ENCODE measurements at places on chromosomes 11 and 22.

- DNase-seq = no peak
These were observed 39.5 kb downstream of the XRRA1 start for GRCh38 chr11:74909385-74909784.

- peak; percentile 84 for DNase-seq
These were observed 99.1 kb upstream of the MTNR1B start for GRCh38 chr11:92870196-92870832.

- no peak for DNase-seq
These were observed at the start of gene SCUBE1 for GRCh38 chr22:43343262-43343669. TSS of gene SCUBE1 (minus strand) at chr22:43343372. CDS start at chr22:43343261, 111 bp downstream.

GRCh38 chr11:131867457-131868257 lies 497.2 kb downstream of the NTM start:
- peak; percentile 90 for DNase-seq

DNA sequence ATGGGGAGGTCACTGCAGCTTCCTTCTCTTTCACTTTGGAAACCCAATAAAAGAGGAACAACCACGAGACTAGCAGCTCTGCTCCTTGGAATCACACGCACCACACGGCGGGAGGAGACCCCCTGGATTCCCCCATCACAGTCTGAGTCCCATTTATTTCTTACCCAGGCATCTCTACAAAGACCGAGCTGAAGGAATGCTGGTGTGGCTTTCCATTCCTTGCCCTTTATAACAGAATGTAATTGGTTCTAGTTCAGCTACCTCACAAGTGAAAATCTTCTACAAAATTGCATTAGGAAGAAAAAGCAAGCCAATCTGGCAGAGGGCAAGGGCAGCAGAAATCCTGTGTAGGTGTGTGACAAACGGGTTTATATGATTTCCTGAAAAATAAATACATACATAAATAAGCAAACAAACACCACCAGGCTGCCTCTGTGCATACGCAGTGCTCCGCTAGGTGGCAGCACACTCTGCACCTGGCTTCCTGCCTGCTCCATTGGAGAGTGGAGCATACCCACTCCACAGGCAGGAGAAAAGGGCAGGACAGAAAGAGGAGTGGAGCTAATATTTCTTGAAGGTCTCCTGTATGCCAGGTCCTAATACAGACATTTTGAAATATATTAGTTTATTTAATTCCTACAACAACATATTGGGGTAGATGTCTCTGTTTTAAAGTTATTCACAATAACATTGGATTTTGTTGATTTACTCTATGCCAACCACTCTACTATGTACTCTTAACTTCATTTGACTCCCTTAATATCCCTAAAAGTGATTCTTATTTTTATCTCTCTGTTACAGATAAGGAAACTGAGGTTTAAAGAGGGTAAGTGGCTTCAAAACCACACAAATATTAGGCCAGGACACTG lies 673.1 kb downstream of the KCNA4 start:
- peak; percentile 37 for DNase-seq

- DNase-seq = peak; percentile 35
These were observed 69.8 kb upstream of the TNRC6B start for GRCh38 chr22:40107851-40108378.

DNA sequence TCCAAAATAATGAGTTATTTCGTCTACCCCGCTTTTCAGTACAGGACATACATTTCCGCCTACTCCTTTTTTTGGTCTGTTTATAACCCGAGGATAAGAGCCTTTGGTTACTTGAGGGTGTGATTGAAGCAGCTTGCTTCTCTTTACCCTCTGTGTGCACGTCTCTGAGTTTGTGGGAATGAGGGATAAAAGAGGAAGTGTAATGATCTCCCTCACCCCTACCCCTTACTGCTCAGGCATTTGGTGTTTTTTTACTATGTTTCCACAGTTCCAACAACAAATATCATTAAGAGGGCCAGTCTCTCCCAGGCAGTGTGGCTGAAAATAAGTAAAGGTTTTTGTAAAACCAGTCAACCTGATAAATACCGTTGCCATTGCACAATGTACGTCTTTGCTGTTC lies 83.2 kb upstream of the GAL start:
- DNase-seq = no peak

- DNase-seq = no peak
These were observed at the start of gene DKK3 for GRCh38 chr11:12007769-12008737. TSS of gene DKK3 (minus strand) at chr11:12008626. CDS start at chr11:12008582, 44 bp downstream.

DNA sequence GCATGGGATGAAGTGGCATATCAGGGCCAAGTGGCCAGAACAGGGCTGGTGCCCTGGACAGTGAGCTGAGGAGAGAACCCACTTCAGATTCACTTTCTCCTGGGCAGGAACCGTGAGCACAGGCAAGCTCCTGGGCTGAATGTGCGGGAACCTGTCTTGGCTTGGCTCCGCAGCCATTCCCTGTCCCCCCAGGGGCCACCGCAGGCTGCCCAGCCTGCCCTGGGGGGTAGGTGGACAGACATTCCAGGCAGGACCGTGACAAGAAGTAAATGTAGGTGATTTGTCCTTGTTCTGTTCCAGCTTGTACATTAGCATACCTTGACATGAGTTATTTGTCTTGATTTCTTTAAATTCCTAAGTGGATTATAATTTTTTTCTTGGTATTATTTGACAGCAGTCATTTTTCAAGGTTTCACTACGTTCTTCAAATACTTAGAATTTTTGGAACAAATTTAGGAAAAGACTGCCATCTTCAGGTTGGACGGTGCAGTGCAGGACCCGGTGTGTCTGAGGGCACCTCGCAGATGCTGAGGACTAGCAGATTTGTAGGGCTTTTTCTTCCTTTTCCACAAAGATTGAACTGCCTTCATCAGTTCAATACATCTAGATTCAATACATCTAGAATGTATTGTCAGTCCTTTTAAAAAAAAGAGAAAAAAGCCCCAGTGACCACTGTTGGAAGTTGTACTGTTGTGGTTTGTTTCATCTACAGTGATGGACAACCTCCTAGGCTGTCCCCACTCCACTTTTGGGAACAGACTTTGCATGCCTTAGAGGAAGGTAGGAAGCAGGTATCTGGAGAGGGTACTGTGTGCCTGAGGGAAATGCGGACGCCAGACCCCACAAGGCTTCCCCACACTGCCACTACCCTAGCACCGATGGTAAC lies 115.1 kb upstream of the RASSF10 start:
- peak; percentile 79 for DNase-seq

Measured in fibroblast of upper back skin (primary cell).